ENCODE measurements at places on chromosomes 3 and 15. TPM values are rescaled to one million over a fixed set of nuclear protein-coding genes. Genes with fewer than 3 reads are reported as not detected.

The SEMA3F gene
- 11.8 TPM for total RNA-seq

The PLCB2 gene
- 1.7 TPM for total RNA-seq

The CPLX3 gene
- not detected for total RNA-seq

The KBTBD13 gene
- total RNA-seq = not detected

The GOLGA6D gene
- not detected for total RNA-seq

The DGKG gene
- not detected for total RNA-seq

The MITF gene
- 7.1 TPM for total RNA-seq

The FBLN2 gene
- 73.8 TPM for total RNA-seq

The ARID3B gene
- 13.2 TPM for total RNA-seq

The LYZL4 gene
- total RNA-seq = not detected

The GPR160 gene
- total RNA-seq = 96.2 TPM

The TNFSF10 gene
- total RNA-seq = 21.3 TPM

The GUCA1C gene
- total RNA-seq = 0.28 TPM

The ADGRG7 gene
- 34.1 TPM for total RNA-seq

The ZMYND10 gene
- 0.44 TPM for total RNA-seq

The CAPN3 gene
- 21.1 TPM for total RNA-seq

The PDCD7 gene
- 18.7 TPM for total RNA-seq

The GOLGA8H gene
- not detected for total RNA-seq

The MTFMT gene
- total RNA-seq = 15.4 TPM

The KY gene
- 1.6 TPM for total RNA-seq

The STRIT1 gene
- 1.2 TPM for total RNA-seq

The CHST13 gene
- 31.5 TPM for total RNA-seq

The CRELD1 gene
- total RNA-seq = 43.9 TPM

The GPR62 gene
- total RNA-seq = not detected

The AHSG gene
- 559 TPM for total RNA-seq

The CISH gene
- total RNA-seq = 5.9 TPM

The IMPG2 gene
- 0.72 TPM for total RNA-seq

The FBXW12 gene
- not detected for total RNA-seq

The RASL12 gene
- 6.5 TPM for total RNA-seq

The SAMMSON gene
- not detected for total RNA-seq

The FOXB1 gene
- total RNA-seq = not detected

The RBP2 gene
- total RNA-seq = 295 TPM

The OGG1 gene
- total RNA-seq = 34.7 TPM

The CCR4 gene
- not detected for total RNA-seq

The FOXL2NB gene
- not detected for total RNA-seq

The RPLP1 gene
- total RNA-seq = 218 TPM

The REC114 gene
- not detected for total RNA-seq
